ENCODE measurements at places on chromosomes 4 and X.

DNA sequence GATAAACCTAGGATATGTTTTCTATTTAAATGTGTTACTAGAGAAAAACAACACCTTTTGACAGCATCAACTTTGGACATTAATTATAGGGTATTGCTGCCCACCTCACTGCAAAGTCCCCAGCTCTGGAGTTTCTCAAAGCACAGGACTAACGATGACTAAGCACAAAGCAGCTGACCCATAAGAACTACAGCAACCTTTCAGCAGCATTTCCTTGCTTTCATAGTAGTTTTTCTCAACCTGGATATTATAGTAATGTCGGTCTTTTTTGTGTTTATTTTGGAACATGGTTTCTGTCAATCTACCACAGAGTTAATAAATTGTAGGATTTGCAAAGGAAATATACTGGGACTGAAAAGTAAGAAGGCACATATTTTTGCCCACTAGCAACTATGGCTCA is 21.5 kb downstream of the HHIP start:
- DNase-seq = no peak

DNA sequence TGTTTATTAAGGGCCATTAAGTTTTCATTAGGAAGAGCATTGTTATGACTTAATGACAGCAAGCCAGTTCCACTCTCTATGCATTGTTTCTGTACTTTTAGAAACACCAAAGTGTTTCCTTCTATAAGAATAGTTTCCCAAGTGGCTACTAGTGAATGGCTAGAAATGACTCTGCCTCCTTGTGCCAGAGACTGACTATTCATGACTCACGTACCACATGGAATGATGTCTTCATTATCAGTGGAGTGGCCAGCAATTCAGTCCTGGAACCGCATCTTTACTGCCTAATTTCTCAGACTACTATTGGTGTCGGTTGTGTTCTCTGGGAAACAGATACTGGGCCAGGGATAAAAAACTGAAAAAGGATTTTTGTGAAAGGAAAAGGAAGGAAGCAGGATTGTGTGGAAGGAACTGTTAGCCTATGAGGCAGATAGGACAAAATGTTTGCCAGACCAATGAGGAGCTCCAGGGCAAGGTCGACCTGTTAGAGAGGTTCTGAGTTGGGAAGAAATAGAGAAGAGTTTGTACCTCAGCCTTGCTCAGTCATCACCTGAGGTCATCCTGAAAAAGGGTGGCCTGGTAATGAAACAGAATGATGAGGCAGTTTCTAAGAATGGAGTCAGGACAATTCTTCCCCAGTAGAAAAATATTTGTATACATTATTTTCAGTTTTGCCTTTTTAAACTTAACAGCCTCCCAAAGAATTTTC is 218.6 kb downstream of the SPCS3 start:
- DNase-seq = no peak

GRCh38 chr4:152309418-152309817 is 226.5 kb downstream of the FBXW7 start:
- no peak for DNase-seq

- DNase-seq = no peak
Observed at GRCh38 chr4:74675673-74676279, 118.5 kb downstream of the BTC start.

DNA sequence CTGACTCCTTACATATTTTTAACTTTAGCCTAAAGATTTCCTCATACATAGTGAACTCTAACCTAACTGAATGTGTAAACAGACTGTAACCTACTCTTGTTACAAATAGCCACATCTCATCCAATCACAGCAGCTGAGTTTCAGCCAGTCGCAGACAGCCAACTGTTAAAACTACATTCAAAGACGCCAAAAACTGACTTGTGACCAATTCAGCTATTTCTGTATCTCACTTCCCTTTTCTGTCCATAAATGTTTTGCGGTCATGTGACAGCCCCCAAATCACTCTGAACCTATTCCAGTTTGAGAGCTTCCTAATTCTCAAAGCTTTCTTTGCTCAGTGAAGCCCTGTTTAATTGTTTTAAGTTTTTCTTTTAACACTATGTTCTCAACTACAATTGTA is 2731.9 kb downstream of the ARAP2 start:
- DNase-seq = no peak

GRCh38 chr4:39323821-39324220 is 42.3 kb downstream of the RFC1 start:
- no peak for DNase-seq

DNA sequence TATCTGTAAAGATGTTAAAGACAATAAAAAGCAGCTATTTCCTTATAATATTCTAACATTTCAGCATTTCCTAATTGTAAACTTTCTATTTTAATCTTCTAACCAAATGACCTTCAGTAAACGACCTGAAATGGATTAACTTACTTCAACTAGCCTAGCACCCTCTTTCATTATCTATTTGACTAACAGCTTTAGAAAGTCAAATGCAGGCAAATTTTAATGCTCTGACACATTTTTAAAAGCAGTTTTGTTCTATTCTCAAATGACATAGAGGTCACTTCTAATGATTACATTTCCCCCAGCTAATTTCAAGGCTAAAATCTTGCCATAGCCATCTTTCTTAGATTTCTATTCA is 41.9 kb downstream of the SLC7A11 start:
- DNase-seq = no peak

DNA sequence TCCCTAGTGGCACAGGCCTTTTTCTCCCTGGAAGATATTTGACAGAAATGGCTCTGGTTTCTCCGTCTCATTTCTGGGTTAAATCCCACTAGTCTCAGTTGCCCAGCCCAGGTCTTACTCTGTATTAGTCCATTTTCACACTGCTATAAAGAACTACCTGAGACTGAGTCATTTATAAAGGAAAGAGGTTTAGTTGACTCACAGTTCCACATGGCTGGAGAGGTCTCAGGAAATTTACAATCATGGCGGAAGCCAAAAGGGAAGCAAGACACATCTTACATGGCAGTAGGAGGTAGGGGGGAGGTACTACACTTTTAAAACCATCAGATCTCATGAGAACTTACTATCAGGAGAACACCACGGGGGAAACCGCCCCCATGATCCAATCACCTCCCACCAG is 81.9 kb downstream of the FHDC1 start:
- no peak for DNase-seq

DNA sequence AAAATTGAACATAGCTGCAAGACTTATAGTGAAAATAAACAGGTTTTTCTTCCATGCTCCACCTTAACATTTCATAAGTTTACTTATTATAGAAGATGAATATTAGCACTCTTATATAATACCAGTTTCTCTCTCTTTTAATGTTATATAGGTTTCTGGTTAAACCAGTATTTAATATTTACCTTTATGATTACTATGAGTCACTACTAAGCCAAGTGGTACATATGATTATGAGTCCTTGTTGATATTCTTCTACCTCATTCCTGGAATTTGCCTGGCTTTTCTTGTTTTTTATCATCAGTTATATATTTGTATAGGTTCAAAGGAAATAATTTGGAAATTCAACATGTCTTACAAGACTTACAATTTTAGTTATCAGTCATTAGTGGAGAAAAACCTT is 89.9 kb upstream of the MAOA start:
- DNase-seq = no peak

DNA sequence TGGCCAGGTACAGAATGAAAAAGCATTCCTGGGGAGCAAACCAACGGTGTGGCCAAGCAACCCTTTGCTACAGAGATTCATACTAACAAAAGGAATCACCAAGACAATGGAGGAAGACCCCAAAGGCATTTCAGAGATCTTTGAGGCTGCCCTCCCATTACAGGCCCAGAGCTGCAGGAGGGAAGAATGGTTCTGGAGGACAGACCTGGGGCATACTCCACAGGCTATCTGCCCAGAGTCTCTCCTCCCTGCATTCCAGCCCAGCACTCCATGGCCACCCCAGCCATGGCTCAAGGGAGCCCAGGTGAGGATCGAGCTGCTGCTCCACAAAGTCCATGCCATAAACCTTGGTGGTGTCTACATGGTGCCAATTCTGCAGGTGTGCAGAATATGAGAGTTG is 81.9 kb downstream of the ATP11C start:
- no peak for DNase-seq

All from stimulated activated naive CD8-positive, alpha-beta T cell treated with anti-CD3 and anti-CD28 coated beads, Interleukin-15, Interleukin-2, amounts not matched to agents 100 U/mL and 50 U/mL, for 24 hours (primary cell).